ENCODE measurements at places on chromosomes 1 and 21. TPM values are rescaled to one million over a fixed set of nuclear protein-coding genes. Genes with fewer than 3 reads are reported as not detected.

KIRREL1 gene
- total RNA-seq = not detected

DNA sequence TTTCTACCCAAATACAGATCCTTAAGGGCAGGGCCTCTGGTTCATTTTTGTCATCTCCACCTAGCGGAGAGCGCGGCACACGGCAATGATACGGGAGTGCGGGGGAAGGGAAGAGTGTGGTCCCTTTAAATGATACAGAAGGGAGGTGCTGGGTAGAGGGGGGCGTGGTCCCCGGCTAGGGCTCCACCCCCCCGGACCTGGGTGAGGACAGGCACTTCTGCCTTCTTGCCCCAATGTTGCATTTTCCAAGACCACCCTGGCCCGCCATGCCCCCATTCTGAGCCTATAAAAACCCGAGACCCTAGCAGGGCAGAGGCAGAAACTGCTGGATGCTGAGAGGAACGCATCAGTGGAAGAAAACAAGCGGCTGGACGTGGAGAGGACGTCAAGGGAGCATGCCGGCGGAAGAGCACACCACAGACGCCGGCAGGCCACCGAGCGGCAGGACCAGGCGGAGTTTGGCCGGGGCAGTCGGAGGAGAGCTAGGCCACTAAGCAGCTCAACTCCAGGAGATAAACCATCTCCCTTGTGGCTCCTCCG, 30.0 kb downstream of the LRRC3 start:
- no peak overlapping the region for H3K27ac ChIP-seq
- H3K36me3 ChIP-seq = no peaks in the 10 kb centered on the region
- no peaks in the 10 kb centered on the region for H3K27me3 ChIP-seq
- H3K4me1 ChIP-seq = peaks cover 3% of the 10 kb centered on the region
- peak overlapping the region; percentile 29 for H3K4me3 ChIP-seq
- DNase-seq = no peak

DNA sequence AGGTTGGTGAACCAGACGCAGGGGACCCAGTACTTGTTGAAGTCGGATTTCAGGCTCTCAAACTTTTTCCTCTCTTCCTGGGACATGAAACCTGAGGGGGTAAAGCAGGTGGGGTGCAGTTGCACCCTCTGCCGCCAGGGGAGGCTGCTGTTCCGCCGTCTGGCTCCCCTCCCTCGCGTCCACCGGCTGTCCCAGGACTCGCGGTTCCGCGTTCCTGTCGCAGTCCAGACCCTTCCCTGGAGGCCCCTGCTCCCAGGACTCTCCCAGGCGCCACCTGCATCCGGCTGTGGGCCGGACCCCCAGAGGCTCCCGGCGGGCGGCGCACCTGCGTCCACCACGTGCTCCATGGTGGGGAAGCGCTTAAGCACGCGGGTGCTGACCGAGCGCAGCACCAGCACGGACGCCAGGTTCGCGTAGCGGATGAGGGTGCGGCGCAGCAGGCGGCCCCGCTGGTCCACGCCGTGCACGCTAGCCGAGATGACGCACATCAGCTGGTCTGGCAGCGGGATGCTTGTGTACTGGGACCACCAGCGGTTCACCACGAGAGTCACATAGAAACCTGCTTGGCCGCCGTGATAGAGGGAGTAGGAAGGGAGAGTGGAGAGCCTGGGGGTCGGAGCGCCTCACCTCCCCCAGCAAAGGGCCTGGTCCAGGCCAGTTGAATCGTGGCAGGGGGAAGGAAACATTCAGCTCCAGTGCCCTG, 1.7 kb downstream of the BEST4 start:
- peak overlapping the region; percentile 71 for H3K27ac ChIP-seq
- H3K36me3 ChIP-seq = peaks cover 13% of the 10 kb centered on the region
- H3K4me3 ChIP-seq = peak overlapping the region; percentile 72
- H3K27me3 ChIP-seq = no peaks in the 10 kb centered on the region
- H3K4me1 ChIP-seq = peaks cover 25% of the 10 kb centered on the region

NHLH1 gene
- total RNA-seq = not detected

GRCh38 chr1:88401313-88401712, 282.8 kb upstream of the PKN2 start:
- no peak overlapping the region for H3K4me3 ChIP-seq
- DNase-seq = no peak
- H3K27me3 ChIP-seq = no peaks in the 10 kb centered on the region

GRCh38 chr1:175487956-175488355, 255.4 kb downstream of the TNR start:
- H3K27me3 ChIP-seq = peaks cover 4% of the 10 kb centered on the region
- no peak overlapping the region for H3K4me3 ChIP-seq
- no peak for DNase-seq
- H3K4me1 ChIP-seq = no peaks in the 10 kb centered on the region
